ENCODE measurements at places on chromosomes 2 and 18.

DNA sequence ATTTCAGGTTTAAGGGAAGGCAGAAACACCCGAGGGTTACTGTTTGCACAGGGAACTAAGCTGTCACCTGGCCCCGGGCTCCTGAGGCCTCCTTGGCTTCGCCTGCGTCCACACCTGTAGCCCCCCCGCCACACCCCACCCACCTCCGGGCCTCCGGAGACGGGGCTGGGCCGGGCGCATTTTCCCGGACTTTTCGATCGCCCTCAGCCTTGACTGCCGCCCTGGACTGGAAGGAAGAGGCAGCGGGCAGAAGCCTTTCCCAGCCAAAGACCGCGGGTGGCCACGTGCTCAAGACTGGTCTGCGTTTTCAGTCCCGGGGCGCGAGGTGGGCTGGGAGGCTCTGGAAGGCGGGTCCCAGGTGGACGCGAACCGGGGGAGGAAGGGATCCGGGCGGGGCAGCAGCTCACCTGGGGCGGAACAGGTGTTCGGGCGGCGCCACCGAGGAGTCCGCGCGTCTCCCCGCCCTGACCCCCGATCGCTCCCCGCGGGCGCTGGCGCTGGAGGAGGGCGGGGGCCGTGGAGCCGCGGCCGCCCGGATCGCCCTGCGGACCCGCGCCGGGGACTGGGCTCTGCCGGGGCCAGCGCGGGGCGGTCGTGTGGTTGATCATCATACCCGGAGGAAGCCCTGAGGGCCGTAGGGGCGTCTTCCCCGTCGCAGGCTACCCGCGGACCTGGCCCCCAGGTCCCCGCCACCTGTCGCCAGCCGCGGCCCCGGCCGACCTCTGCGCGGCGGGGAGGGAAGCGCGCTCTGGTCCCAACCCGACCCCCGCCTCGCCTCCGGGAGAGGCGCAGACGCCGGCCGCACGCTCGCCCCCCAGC, 3.2 kb downstream of the ID2 start:
- DNase-seq, result peak; percentile 58

GRCh38 chr2:198720266-198720665, 737.5 kb downstream of the SATB2 start:
- no peak for DNase-seq

DNA sequence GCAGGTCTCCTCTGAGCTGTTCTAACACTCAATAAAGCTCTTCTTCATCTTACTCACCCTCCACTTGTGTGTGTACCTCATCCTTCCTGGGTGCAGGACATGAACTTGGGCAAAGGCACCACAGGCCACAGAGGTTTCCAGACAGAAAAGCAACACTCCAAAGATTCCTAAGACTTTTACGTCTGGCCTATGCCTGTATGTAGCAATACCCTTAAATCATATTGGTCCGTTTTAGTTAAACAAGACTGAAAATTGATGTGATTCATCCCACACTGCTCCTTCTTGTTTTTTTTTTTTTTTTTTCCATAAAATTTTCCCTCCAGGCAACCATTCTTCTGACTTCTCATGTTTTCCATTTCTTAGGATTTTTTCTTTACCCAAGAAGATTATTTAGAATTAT, 404.3 kb downstream of the PID1 start:
- DNase-seq, result no peak

DNA sequence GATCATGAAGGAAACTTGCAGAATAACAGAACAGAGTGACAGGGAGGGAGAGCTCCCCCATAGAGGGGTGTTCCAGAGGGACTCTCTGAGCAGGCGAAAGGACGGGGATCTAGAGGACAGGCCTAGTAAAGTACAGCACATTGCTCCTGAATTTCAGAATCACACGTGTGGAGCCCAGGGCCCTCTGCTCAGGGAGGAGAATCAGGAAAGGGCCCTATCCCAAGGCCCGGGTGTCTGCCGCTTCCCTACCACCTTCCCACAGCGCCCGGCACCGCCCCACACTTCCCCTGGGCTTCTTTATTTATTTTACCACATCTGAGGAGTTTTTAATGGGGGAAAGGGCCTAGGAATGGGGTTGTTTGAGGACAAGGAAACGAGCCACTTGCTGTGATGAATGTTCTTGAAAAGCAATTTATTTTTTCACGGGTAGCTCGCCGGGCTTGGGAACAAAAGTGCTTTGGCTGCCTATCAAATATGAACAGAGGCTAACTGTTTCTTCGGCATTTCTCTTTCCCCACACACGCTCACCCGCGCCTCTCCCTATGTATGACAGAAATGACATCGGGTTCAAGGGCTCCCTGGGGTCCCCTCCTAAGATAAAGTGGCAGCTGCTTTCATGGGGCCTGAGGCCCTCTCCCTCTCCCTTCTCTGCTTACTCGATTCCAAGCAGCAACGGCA, 79.3 kb upstream of the GLI2 start:
- DNase-seq, result no peak

- DNase-seq, result no peak
These were observed 103.7 kb downstream of the SLC4A3 start for GRCh38 chr2:219731173-219731572.

DNA sequence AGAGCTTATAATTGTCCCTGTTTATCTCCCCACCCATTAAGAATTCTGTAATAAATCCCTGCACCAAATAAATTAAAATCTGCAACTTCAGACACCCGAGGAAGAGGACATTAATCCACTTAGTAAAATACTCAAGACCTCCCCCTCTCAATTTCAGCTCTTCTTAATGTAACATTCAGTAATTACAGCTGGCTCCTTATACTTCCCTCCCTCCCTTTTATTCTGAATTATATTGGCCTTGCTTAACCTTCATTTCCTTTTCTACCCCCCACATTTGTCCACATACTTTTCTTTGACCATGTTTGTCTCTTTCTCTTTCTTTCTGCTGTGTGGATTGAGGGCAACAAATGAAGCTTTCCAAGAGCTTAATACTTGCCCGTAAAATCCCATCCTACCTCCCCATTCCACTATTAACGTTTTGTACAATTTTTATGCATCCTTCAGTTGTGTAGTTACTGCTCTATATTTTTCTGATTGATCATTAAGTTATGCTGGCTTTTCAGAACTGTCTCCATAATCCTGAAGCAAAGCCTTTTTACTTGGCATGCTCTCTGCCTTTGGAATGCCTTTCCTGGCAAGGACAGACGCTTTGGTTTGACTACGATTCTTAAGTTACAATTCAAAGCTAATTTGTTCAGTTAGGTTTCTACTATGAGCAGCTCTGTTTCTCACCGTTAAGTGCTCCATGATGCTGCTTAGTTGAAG, 580.1 kb downstream of the ZEB2 start:
- DNase-seq, result no peak

DNA sequence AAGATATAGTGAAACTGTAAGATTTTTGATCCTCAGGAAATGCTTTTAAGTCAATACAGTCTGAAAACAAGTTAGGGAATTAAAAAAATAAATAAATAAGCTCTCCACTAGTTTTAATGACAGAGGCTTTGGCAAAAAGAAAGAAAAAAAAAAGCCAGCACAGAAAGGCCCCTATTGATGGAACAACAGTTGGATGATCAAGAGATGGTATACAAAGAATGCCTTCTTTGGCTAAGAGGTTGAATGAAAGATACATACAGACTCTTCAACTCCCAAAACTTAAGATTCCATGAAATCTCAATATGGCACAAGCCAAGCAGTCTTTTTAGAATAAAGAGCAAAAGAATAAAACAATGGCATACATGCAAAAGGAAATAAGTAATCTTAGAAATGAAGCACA, 64.0 kb upstream of the GALNT5 start:
- no peak for DNase-seq

- DNase-seq, result no peak
These were observed 10.9 kb downstream of the SERPINB12 start for GRCh38 chr18:63553081-63553480.

DNA sequence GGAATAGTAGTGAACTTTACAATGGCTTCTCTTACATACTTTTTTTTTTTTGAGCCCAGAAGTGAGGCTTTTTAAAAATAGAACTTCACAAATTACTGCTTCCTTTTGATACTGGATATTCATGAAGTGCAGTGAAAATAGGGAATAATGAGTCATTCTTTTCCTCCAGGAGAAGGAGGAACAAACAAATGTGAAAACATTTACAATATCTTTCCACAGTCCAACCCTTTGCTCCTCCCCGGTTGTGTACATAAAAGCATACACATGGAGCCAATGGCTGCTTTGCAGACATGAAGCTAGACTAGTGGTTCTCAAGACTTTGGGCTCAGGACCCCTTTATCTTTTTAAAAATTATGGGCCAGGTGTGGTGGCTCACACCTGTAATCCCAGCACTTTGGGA, 266.9 kb downstream of the GBX2 start:
- no peak for DNase-seq

GRCh38 chr2:226077841-226078240, 678.3 kb downstream of the NYAP2 start:
- DNase-seq, result no peak

DNA sequence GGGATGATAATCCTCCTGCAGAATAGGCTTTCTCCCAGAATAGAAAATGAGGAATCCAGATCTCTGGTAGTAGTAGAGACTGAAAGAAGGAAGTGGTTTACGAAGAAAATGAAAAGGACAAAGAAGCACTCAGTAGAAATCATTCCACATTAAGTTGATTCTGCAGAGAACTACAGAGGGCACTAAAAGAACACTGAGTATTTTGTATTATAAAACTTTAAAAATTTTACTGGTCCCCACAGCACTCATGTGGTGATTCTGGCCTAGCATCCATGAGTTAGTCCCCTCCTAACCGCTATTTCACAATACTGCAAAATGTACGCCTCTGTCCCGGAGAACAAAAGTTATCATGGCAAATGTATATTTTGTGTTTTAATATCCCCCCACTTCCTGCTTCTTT, 42.9 kb upstream of the SLC35F5 start:
- DNase-seq, result no peak

DNA sequence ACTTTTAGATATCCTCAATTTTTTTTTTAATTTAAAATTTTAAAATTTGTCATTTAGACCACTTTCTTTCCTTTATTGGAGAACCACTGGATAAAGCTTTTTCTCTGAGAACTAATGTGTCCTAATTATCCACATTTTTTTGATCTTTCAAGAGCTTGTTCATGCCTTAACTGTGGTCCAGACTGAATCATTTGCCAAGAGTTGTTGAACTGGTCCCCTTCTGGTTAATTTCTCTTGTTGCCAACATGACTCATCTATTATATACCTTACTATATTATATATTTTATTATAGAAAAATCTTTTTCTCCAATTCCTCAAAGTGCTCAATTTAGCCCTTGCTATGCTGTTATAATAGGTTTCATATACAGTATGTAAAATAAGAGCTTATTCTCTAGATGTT, 53.1 kb upstream of the TMEM87B start:
- no peak for DNase-seq

DNA sequence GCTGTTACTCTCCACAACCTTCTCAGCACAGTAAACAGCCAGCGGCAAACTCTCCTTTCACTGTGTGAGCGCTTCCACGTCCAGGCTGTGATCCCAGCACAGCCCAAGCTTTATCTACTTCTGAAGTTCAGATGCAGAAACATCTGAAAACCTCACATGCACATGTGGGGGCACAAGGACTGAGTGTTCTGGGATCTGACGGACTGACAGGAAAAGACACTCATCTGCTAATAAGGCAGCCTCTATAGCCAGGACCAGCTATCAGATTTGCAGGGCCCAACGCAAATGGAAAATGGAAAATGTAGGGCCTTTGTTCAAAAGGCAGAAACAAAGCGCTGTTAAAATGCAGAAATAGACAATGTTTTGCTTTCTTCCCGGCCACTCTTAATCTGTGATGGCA, 133.8 kb upstream of the ARHGAP28 start:
- DNase-seq, result no peak

DNA sequence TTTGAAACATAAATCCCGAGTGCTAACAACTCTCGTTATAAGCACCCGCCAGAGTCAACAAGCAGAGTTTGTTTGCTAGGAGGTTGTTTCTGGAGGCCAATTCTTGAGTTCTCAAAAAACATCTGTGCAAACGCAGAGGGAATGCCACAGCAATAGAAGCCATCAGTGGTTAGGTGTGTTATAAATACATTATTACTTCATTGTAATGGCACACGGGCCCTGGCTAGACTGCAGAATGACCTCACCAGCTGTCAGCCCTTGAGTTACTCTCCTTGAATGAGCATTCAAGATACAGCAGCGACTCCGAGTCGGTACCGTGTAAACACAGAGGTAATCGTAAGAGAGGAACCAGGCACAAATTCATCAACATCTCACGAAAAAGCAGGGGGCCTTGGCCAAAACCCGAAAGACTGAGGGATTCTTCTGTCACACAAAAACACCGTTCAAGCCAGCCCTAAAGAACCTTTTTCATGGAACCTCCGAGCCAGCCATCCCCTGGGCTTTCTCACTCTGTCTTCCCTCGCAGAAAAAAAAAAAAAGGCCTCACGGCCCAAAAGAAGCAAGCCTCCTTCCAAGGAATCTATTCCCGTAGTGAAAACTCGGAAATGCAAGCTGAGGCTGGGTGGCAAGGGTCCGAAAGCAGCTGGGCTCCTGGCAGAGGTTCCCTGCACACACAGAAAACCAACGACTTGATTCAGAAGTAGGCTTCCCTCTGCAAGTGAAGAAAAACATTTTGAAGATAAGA, 133.7 kb upstream of the MEIS1 start:
- no peak for DNase-seq

DNA sequence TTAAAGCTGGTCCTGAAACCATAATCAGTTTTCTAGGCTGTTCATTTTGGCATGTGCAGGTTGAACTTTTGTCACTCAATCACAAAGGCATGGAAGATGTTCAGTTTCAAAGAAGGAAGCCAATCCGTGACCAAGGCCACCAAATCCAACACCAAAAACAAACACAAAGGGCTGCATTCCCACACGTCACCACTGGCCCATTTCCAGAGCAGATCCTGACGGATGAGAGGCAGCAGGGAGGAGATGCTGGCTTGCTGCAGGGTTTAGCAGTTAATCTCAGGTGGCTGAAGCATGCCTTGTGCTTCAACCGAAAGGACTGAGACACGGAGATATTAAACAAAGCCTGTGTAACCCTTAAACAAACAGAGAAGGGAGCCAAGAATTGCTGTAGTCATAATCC, 191.9 kb upstream of the CTAGE1 start:
- DNase-seq, result no peak

- DNase-seq, result no peak
These were observed 14.5 kb downstream of the SLC19A3 start for GRCh38 chr2:227703280-227703732.

Measured in glutamatergic neuron (in vitro differentiated cells).